Right lung (tissue), 10 donors: ENCODE measurements at places on chromosomes 4 and X. TPM values are rescaled to one million over a fixed set of nuclear protein-coding genes. Genes with fewer than 3 reads are reported as not detected.

The SSX2B gene
- polyA plus RNA-seq, result not detected

The ZFP92 gene
- 0.91 TPM for polyA plus RNA-seq

The MXRA5 gene
- polyA plus RNA-seq, result 0.17 TPM

The ANKRD17 gene
- 72.7 TPM for polyA plus RNA-seq

The HSFX2 gene
- polyA plus RNA-seq, result 1.1 TPM

The NPNT gene
- polyA plus RNA-seq, result 74.0 TPM

The MAGEB1 gene
- polyA plus RNA-seq, result not detected

The SPANXN3 gene
- not detected for polyA plus RNA-seq

The UGT2B17 gene
- 0.32 TPM for polyA plus RNA-seq

The UGT2B15 gene
- polyA plus RNA-seq, result 0.72 TPM

The BEX1 gene
- polyA plus RNA-seq, result 8.2 TPM

The RTL5 gene
- 29.8 TPM for polyA plus RNA-seq

The CFAP47 gene
- 4.8 TPM for polyA plus RNA-seq

The ZNF732 gene
- 3.0 TPM for polyA plus RNA-seq

The AMOT gene
- 21.9 TPM for polyA plus RNA-seq

The GRID2 gene
- 0.17 TPM for polyA plus RNA-seq

The GAGE12E gene
- polyA plus RNA-seq, result not detected

The TLR10 gene
- polyA plus RNA-seq, result 1.1 TPM

The ALPK1 gene
- polyA plus RNA-seq, result 19.3 TPM

The WNK3 gene
- polyA plus RNA-seq, result 6.0 TPM

The PPID gene
- 60.3 TPM for polyA plus RNA-seq

The F9 gene
- polyA plus RNA-seq, result not detected

The LIMCH1 gene
- 114 TPM for polyA plus RNA-seq

The TLL1 gene
- 7.2 TPM for polyA plus RNA-seq

The CYSLTR1 gene
- 2.5 TPM for polyA plus RNA-seq

The TREX2 gene
- 1.2 TPM for polyA plus RNA-seq

The MGAT4D gene
- polyA plus RNA-seq, result not detected

The ADGRG2 gene
- 3.2 TPM for polyA plus RNA-seq

The RAI2 gene
- 14.2 TPM for polyA plus RNA-seq

The BST1 gene
- 3.9 TPM for polyA plus RNA-seq

The HMGB2 gene
- polyA plus RNA-seq, result 253 TPM

The KIAA1210 gene
- polyA plus RNA-seq, result 1.2 TPM

The TMEM271 gene
- polyA plus RNA-seq, result not detected

The ZNF157 gene
- polyA plus RNA-seq, result 0.86 TPM

The HTN1 gene
- not detected for polyA plus RNA-seq
